ENCODE measurements at places on chromosomes 6 and 20. TPM values are rescaled to one million over a fixed set of nuclear protein-coding genes. Genes with fewer than 3 reads are reported as not detected.

DNA sequence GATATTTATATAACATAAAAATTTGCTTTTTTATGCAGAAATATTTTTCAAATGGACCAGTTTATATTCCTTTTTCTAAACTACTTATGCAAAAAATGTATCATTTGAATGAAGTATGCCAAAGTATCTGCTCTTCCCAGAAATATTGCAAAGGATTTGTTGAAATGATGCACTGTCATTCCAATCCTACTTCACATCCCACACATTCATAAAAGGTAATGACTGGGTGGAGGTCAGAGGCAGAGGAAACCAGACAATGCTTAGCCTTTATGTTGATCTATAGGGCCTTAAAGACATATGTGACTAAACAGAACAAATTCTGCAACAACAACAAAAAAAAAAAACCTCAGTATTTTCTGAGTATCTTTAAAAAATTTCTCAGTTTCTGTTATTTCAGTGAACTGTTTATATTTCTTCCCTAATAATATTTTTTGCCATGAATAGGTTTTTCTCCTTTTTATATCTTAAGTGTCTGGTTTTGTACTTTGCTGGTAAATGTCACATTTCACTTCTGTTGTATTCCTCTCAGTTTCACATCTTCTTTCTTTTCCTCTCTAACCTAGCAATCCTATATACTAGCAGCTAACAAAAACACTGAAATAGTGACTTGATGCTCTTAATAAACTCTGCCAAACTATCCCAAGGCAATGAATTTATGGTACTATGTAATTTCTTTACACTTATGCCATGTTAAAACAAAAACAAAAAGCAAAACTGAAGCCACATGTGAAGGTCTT is 374.1 kb downstream of the BCKDHB start:
- ATAC-seq = peak; percentile 76

DNA sequence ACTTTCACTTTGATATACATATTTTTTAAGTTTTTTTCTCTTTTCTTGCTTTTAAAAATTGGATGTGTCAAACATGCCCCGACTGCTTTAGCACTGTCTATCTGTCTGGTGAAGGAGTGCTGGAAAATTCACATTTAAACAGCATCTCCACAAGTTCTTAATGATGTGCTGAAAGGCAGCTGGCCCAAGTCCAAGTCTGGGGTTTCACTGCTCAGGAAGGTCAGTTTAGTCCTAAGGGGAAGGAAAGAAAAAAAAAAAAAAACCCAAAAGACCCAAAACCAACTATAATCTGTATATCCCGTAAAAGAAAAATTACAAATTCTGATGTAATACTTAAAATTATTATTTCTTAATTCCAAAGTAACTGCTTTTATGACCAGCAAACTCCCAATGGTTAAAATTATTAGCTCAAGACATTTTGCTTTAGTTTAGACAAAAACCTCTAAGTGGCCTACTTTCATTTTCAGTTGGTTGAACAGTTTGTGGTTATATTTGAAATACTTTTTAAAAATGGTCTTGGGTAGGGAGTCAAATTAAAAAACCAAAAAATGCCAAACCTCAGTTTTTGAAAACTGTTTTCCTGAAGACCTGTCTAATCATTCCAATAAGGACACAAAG is 79.5 kb upstream of the PREP start:
- peak; percentile 58 for ATAC-seq

DNA sequence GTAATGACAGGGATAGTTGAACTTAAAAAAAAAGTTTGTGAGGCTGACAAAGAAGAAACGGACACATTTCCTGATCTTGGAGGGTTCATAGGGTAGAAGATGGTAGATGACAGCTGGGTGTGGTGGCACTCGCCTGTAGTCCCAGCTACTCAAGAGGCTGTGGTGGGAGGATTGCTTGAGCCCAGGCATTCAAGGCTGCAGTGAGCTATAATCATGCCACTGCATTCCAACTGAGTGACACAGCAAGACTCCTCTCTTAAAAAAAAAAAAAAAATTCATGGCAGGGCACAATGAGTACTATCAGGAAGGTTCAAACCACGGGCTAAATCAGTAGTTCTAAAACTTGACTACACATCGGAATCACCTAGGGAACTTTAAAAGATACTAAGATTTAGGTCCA is 2.0 kb upstream of the MICA start:
- no peak for ATAC-seq

- no peak for ATAC-seq
Observed at GRCh38 chr6:583116-583515, 73.8 kb downstream of the HUS1B start.

- ATAC-seq = peak; percentile 92
Observed at GRCh38 chr6:157323255-157323965, at the start of gene TMEM242. TSS of gene TMEM242 (minus strand) at chr6:157323519. CDS start at chr6:157323499, 20 bp downstream.

The EYA2 gene
- total RNA-seq = 5.4 TPM

DNA sequence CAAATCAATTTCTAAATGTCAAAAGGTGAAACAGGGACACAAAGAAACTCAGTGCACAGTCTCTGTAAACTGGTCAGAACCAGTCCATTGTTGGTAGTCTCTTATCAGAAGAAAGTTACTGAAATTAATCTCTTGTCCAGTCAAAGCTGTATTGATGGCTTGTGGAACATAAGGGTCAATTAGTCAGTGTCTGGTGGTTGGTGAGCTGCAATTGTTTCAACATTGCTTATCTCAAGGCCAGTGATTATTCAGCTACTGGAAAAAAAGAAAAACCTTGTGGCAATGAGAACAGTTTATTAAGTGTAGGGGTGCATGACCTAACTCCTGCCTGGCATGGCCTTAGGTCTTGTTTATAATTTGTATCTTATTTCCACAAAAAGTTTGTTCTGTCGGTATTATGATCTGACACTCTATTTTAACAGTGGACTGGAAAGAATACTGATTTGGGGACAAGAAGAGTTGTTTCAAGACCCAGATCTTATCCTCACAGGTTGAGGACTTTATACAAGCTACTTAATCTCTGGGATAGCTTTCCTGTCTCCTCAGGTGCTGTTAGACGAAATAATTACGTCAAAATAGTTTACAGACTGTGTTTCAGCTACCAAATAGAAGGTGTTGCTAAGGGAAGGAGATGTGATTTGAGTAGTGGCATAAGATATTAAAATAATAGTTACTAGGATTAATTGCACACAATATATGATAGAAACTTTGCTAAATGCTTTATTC is 520.0 kb upstream of the IRAK1BP1 start:
- ATAC-seq = no peak

DNA sequence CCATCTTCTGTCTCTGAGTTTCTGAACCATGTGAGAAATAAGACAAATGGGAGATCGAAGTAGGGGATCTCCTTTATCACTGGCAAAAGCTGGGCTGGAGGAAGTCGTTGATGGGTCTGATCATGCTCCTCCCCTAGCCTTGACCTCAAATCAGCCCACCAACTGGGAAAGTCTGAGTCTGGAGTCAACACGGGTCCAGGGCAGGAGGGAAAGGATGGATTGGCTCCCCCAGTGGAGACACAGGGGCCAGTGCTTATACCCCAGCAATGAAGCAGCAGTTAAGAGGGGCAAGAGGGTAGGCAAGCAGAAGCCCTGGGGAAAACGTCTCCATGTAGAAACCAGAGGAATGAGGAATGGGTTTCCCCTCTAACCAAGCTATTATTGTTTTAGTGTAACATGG is 152.6 kb downstream of the TBC1D7 start:
- ATAC-seq = no peak

- no peak for ATAC-seq
Observed at GRCh38 chr6:27098956-27099355, 148.5 kb upstream of the PRSS16 start.

The PREX1 gene
- 30.7 TPM for total RNA-seq

DNA sequence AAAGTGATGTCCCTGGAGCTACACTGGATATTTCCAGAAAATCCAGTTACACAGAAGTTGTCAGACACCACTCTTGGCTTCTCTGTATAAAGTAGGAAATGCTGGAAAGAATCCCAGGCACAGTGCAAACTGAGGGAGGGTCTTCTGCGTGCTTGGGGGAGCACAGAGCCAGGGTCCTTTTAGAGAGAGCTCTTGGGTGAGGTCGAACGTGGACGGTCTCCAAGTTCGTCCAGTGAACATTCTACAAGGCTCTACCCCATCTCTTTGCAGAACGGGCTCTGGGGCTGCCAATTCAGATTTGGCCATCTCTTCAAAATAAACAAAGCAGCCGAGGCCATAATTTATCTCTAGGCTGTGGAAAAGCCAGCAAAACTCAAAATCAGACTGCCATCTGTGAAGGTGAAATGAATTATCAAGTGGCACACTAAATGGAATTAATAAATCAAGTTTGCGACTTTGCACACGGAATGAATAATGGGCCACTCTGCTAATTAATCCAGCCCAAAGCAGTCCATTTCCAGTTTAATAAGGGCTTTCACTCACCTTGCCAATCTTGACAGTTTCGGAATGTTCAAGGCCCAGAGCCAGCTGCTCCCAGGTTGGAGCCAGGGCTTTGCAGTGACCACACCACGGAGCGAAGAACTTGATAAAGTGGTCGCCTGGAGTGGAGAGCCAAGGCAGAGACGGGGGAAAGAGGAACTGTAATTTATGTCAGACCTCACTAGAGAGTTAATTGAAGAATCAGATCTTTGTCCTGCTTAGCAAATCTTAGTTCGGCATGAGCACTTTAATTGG is 19.3 kb downstream of the TXNDC5 start:
- no peak for ATAC-seq

The SHLD1 gene
- 10.0 TPM for total RNA-seq

DNA sequence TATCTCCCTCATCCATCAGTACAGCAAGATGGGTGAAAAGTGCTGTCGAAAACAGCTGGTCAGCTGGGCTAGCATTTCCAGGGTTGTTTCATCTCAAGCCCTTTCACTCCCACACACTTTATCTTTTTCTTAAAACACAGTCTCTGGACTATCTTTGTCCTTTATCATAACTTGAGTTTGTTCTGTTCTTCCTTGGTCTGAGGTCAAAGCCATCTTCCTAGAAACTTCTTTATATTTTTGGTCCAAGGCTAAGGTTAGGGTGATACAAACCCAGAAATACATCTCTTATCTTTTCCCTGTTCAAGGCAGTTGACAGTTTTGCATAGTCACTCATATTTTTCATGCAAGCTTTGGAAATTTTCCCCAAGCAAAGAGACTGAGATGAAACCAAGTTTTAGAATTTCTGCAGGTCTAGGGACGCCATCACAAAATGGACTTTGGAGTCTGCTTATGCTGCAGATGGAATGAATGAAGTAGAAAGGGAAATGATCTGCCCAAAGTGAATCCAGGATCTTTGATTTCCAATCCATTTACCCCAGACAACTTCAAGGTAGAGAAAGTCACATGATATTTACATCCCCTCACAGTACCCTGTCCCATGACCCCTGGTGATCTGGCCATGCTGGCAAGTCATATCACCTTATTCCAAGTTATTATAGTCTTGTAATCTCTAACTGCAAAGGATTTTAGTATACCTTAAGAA is 297.0 kb downstream of the ZNF217 start:
- no peak for ATAC-seq

GRCh38 chr6:10555625-10556309 is 34.6 kb downstream of the GCNT2 start:
- peak; percentile 88 for ATAC-seq

DNA sequence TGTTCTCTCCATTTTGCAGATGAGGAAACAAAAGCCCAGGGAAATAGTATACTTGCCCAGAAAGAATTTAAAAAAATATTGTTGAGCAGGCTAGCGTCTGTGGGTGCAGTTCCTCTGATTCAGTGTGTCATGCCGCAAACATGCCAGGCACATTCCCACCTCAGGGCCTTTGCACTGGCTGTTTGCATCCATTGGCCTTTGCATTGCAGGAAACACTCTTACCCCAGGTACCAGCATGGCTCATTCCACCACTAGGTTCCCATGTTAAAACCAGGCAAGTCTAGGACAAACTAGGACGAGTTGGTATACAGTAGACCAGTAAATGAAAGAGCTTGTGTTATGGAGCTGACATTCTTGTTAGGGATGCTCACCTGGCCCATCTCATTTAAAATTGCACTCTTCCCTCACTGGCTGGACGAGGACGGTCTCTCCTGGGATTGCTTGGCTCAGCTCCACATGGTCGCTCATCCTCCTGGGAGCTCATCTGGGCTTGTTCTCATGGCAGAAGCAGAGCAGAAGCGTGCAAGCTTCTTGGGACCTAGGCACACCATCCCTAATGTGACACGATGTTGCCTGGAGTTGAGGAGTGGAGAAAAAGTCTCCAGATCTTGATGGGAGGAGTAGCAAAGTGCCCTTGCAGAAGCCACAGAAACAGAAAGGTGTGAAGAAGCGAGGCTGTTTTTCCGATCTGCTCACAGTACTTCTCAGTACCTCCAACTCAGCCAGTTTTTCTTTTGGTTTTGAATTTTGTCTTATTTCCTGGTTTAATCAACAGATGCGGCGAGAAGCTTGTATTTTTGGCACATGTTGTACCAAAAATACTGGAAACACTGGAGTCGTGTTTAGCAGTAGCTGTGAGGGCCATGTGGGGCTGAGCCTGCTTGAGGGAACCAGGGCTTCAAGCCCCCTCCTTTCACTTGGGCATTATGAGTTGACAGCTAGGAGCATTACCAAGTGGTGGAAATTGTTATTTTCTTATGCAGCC is 13.9 kb downstream of the ZNF831 start:
- no peak for ATAC-seq

GRCh38 chr20:51140671-51141070 is 117.8 kb upstream of the KCNG1 start:
- ATAC-seq = no peak

- no peak for ATAC-seq
Observed at GRCh38 chr6:144834426-144835038, 549.4 kb downstream of the UTRN start.

The TUBB2B gene
- 74.6 TPM for total RNA-seq

GRCh38 chr6:1423578-1423977 is 34.2 kb downstream of the FOXF2 start:
- no peak for ATAC-seq

DNA sequence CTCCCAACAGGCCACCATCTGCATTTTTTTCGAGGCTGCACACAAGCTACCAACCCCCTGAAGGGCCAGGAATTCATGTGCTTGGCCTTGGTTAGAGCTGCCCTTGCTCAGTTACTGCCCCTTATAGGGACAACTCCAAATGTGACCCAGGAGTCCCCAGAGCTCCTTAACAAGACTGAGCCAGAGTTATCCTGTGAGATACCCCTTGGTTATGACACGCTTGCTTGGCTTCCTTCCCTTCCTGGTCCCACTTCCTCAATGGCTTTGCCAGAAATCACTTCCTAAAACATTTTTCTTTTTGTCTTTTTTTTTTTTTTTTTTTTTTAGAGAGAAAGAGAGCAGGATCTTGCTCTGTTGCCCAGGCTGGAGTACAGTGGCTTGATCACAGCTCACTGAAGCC is 8.9 kb downstream of the TREM1 start:
- no peak for ATAC-seq

DNA sequence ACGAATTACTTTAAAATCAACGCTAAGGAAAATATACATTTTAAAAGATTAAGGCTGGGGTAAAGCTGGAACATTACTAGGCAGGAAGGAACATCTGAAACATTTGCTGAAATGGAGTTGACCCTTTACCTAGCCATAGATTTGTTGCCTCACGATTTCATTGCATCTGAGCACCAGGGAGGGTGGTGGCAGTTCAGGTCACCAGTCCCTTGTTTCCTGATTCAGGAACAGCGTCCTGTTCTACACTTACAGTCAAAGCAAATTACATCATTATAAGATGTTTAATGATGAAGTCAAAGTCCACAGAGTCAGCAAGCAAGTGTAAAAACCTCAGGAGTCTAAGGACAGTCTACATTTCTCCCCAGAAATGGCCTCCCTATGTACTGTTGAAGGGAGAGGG is 9.0 kb upstream of the MICA start:
- ATAC-seq = no peak

GRCh38 chr6:130211691-130212090 is 11.1 kb downstream of the SAMD3 start:
- ATAC-seq = no peak

All from motor neuron (in vitro differentiated cells).